Stimulated activated naive CD8-positive, alpha-beta T cell treated with anti-CD3 and anti-CD28 coated beads, Interleukin-15, Interleukin-2, amounts not matched to agents 100 U/mL and 50 U/mL, for 24 hours (primary cell): ENCODE measurements at places on chromosomes 3 and 15.

GRCh38 chr3:45188719-45189659 is 37.1 kb downstream of the TMEM158 start:
- no peak for DNase-seq

DNA sequence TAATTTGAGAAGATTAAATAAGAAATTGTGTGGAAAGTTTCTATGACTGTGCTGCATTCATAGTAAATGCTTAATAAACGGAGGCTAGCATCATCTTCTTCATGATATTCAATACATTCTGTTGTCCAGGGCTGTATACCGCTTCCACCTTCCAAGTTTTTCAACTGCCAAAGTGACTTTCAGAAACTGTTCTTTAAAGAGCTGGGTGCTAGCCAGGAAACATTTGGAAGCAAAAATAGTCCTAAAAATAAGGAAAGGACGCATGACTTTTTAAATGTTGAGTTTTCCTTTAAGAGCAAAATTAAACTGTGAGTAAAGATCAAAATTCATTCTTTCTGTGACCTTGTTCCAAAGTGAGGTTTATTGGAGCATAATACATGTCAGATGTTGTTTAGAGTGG is 9.4 kb upstream of the ERC2 start:
- DNase-seq, result no peak

GRCh38 chr15:64975390-64975789 is 14.3 kb downstream of the SPG21 start:
- DNase-seq, result no peak

DNA sequence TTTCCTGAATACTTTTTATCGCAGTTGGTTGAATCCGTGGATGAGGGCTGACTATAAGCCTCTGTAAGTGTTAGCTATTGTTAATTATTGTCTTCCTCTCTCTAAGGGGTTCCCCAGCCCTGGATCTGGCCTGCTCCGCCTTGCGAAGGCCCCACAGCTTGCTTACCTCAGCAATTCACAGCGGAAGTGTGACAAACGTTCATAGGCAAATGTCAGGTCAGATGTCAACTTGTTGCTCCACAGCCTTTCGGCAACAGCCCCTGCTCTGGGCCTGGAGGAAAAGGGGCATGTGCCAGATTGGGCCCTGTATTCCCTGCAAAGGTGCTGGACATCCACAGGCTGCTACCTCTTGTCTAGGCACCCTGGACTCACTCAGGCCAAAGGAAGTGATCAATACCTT is 25.3 kb upstream of the CELF6 start:
- no peak for DNase-seq

DNA sequence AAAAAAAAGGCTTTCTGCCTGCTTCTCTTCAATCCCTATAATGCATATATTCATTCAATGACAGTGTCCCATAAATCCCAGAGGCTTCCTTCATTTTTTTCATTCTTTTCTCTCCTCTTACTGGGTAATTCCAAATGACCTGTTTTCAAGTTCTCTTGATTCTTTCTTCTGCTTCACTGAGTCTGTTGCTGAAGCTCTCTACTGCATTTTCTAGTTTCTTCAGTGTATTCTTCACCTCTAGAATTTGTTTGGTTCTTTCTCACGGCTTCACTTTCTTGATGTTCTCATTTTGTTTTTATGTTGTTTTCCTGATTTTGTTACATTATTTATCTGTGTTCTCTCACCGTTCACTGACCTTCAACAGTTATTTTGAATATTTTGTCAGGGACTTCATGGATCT is 141.6 kb downstream of the SCAPER start:
- DNase-seq, result no peak

DNA sequence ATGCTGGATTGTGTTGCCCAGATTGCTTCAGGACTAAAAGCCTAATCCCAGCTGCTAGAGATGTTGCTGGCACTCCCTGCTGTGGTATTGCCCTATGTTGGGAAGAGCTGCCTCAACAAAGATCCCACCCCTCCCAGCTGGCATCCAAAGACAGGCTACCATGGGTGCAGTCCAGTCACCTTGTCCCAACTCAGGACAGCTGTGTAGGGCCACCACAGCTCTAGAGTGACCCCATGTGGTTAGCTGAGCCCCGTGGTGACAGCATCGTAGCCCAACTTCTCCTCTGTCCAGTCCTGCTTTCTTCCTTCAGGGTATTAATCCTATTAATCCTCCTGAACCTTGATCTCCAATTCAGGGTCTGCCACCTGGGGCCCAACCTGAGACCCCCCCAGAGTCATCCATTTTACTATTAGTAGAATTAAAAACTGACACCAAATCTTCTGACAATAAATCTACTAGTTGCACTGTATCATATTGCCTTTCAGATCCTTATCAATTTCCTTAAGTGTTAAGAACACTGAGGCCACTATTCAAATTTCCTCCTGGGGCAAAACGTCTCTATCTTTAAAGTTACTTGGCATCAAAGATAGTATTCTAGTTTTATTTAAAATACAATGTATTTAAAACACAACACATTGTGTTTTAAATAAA is 83.5 kb downstream of the AQP9 start:
- DNase-seq, result peak; percentile 15

- DNase-seq, result no peak
These were observed 170.3 kb upstream of the SOX2 start for GRCh38 chr3:181541414-181541813.

GRCh38 chr3:185716436-185717108 is 108.3 kb downstream of the IGF2BP2 start:
- DNase-seq, result no peak

DNA sequence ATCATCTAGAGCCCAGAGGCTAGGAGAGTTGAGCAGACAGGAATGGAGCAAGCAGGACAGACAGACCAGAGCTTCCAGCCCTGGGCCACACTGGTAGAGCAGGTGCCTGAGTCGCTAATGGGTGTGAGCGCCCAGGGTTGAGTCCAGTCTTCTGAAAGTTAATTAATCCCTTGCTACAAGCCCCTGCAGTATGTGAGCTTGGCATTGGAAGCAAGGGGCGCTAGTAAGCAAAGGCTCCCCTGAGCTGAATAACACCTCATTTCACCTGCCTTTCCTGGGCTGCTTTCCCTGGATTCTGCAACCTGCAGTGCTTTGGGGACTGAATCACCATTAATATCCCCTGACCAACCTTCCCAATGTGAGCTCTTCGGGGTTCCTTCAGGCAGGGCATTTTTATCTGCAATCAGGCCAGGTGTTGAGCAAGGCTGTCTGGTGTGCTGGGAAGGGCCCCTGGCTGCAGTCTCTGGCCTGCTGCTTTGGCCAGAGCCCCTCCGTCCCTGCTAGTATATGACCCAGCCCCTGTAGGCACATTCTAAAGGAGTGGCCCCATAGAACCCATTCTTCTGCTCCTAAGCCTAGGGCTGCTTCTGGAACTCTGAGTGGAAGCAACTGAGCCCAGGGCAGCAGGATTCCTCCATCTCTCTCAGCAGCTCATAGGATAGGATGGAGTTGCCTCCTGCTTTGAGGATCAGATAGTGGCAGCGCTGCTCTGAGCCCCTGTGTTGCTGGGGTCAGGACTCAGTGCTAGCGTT is 45.1 kb upstream of the EPHB1 start:
- no peak for DNase-seq

DNA sequence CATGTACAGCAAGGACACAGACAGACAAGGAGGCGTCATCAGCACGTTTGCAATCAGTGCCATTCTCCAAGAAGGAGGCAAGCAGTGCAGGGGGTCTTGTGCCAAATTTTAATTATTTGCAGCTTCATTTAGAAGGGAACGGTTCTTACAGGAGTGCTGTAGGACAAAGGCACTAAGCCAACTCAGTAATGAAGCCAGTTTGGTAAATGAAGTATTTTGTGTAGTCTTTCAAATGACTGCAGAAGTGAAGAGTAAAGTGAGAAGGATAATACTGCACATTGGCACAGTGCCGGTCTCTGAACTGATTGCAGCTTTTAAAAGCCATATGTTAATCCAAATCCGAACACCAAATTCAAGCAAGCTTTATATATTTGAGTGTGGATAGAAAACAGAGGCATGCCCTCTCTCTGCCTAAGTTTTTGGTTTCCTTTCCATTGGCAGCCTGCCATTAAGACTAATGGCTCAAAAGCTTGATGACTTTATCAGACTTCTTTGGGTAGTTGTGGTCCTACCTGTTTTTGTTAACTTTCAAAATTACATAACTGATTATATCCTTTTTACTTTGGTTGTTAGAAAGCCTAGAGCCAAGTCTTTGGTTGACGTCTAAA is 101.3 kb downstream of the SENP2 start:
- DNase-seq, result no peak

DNA sequence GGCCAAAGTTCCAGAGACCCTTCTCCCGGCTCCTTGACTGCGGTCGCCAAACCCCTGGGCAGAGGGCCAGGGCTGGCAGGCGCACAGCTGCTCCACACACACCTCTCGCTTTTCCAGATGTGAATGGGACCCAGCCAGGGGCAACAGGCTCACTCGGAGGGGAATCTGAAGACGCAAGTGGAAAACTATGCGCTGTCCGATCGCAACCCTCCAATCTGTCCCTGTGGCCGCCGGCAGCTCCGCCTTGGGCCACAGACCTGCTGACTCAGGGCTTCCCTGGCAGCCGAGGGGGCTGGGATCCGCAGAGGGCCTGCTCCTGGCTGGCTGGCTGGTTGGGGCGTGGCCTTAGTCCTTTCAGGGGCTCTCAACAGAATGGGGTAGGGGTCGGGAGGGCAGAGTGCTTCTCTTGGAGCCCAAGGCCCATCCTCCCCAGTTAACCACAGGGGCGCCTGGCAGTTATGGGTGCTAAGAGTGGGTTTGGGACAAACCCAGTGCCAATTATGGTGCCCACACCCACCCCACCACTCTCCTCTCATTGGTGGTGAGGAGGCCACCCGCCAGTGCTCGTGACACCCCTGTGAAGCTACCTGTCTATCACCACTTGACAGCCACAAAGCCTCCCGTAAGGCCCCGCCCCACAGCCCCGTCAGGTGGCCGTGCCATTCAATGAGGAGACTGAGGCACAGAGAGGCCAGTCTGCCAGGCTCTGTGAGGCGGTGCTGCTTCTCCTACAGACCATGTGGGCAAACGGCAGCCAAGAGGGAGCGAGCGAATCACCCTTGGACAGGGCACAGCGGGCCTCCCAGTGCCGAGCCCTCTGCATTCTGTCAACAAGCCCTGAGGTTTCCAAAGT is 53.8 kb downstream of the IQSEC1 start:
- no peak for DNase-seq

DNA sequence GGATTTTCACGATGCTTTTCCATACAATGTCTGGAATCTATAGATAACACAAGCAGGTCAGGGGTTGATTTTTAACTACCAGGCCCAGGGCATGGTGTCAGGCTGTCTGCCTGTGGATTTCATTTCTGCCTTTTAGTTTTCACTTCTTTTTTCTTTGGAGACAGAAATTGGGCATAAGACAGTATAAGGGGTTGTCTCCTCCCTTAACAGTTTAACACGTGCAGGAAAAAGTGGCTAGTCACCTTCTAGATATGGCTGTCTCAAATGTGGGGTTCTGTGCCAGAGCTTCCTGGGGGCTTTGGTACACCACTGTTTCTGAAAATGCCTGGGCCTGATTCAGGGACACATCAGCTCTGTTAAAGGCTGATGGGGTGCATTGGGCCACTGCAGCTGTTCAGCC is 7.4 kb upstream of the ZNF589 start:
- no peak for DNase-seq

DNA sequence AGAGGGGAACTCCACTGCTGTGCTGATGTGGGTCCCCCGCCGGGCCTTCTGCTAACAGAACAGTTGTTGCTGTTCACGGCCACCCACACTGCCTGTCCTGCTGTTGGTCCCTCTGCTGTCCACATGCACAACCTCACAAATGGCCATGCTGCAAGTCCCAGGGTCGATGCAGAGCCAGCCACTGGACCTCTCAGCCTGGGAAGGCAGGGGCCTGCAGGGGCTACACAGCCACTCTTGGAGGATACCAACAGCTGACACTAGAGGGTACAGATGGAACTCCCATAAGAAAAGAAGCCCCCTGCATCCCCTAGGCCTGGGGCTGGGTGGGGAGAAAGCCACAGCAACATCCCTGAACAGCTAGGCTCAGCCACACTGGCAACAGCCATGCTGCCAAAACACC is 104.4 kb upstream of the IQSEC1 start:
- no peak for DNase-seq

DNA sequence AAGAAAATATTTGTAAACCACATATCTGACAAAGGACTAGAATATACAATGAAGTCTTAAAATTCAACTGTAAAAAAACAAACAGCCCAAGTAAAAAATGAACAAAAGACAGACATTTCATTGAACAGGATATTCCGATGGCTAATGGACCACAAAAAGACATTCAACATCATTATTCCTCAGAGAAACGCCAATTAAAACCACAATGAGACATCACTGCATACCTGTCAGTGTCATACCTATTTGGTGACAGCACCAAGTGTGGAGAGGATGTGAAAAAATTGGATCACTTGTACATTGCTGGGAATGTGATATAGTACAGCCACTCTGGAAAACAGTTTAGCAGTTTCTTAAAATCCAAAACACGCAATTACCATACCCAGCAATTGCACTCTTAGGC is 29.9 kb upstream of the TJP1 start:
- no peak for DNase-seq

DNA sequence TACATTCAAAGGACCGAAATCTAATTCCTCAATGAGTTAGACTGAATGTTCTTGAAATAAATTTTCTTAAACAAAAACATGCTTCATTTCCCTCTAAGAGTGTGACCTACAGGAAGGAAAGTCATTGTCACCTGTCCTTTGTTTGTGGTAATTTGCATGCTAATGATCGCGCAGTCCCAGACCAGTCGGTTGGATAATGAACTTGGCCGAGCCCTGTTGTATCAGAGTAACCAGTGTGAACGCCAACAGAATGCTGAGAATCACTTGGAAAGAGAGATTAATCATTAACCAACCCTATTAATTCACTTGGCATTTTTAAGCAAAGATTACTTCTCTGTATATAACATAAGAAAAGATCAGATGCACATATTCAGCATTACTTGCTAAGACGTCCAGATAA is 8.1 kb upstream of the ARNT2 start:
- DNase-seq, result no peak

DNA sequence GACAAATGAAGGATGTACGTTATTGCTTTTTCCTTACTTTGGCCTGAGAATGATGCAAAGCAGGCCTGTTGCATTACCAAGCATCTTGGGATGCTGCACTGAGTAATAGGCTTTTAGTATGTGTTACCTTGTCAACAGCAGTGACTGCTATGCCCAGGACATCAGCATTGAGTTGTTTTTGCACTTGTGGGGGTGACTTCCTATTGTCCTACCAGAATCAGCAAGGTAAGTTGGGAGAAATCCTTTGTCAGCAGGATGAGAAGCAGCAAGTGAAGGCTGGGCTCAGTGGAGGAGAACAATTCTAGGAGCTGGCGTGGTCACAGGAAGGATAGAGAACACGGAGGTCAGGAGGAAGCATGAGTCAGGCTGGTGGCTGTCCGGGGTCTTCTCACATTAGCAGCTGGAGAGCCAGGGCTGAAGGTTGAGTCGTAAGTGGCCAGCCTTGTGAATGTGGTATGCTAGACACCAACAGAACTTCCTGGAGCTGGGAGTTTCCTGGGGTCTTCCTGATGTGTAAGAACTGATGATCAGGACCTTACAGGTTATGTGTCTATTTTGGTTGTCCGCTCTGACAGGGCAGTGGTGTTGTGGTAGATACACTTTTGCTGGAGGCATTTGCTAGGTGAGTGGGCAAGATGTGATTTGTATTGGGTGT is 142.7 kb downstream of the FNDC3B start:
- no peak for DNase-seq
